ENCODE measurements at places on chromosomes 2 and 18.
A peak's percentile ranks its signal among the peaks of the same experiment; 100 is the strongest.

GRCh38 chr18:50711386-50711785, 108.4 kb downstream of the MRO start:
- H3K36me3 ChIP-seq: no peaks in the 10 kb centered on the region
- H3K27ac ChIP-seq: no peak overlapping the region
- no peak overlapping the region for H3K4me3 ChIP-seq
- H3K27me3 ChIP-seq: no peaks in the 10 kb centered on the region
- peak; percentile 65 for DNase-seq
- H3K4me1 ChIP-seq: no peaks in the 10 kb centered on the region

DNA sequence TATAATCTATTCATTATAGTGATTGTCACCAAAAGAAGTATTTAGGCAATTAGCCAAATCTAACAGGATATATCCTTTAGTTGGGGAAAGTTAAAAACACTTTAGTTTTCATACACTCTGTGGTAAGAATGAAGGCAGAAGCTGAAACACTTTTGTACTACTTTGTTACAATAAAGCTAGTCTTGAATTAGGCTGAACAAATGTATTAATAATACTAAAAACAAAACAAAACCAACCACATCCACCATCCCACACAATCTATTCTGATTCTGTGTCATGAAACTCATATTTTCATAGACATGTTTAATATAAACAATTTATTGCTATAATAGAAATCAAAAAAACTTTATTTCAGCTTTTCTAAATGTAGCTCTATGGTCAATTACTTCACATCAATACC, 508.8 kb downstream of the ZEB2 start:
- DNase-seq: no peak
- H3K27me3 ChIP-seq: no peaks in the 10 kb centered on the region
- no peak overlapping the region for H3K27ac ChIP-seq
- H3K4me3 ChIP-seq: no peak overlapping the region

DNA sequence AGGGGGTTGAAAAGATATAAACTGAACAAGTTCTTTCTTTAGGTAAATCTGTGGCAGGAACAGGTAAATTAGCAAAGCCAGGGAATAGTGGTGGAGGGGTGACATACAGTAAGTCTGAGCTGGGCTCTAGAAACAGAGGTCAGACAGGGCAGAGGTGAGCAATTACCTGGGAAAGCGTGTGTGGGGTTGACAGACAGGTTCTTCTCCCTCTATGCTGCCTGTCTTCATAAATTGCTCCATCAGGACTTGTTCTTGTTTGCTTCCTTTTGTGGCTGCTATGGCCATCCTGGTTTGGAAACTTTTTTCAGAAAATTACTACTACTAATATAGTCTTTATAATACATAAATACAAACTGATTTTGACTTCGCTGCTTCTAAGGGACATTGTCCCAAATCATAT, 3.4 kb upstream of the ANKRD12 start:
- peaks cover 78% of the 10 kb centered on the region for H3K4me1 ChIP-seq
- DNase-seq: no peak
- H3K4me3 ChIP-seq: no peak overlapping the region
- no peaks in the 10 kb centered on the region for H3K27me3 ChIP-seq
- H3K27ac ChIP-seq: peak overlapping the region; percentile 9

DNA sequence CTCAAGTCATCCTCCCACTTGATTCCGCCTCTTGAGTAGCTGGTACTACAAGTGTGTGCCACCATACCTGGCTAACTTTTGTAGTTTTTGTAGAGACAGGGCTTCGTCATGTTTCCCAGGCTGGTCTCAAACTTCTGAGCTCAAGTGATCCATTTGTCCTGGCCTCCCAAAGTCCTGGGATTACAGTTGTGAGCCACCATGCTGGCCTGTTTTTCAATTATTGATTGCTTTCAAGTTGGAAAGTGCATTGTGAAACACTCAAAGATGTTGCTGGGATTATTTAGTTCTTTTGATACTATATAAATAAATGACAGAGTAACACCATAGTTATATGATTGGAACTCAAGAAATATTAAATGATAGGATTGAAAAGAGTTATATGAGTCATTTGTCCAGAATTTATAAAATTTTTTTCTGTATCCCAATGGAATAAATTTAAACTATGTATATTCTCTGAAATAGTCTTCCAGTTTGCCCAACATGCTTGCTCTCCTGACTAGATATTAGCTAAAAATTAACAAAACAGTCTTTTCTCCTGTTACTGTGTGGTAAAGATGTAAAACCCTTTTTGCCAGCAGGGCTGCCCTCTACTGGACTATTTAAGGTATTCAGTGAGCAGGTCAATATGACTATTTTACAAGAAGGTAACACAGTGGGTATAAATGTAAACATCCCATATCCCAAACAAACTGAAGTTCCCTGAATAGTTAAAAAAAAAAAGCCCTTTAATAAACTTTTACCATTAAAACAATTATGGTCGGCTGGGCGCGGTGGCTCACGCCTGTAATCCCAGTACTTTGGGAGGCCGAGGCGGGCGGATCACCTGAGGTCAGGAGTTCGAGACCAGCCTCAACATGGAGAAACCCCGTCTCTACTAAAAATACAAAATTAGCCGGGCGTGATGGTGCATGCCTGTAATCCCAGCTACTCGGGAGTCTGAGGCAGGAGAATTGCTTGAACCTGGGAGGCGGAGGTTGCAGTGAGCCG, 42.7 kb downstream of the ACSL3 start:
- no peak overlapping the region for H3K4me3 ChIP-seq
- no peak for DNase-seq
- no peaks in the 10 kb centered on the region for H3K27me3 ChIP-seq
- H3K27ac ChIP-seq: no peak overlapping the region

DNA sequence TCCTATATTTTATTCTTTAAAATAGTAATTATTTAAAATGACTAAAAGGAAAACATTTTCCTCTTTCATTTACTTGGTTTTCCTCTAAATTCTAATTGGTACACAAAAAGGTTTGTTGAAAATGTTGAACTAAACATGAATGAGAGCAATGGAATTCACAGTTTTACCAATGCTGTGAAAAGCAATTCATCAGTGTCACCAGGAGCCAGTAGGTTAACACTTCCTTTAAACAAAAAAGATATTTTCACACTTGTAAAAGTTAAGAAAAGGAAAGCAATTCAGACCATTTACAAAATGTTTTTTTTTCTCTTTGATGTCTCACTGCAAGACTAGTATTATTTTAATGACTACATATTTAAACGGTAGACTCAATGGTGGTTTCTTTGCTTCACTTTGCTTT, 341.6 kb downstream of the RIT2 start:
- no peak overlapping the region for H3K4me3 ChIP-seq
- no peaks in the 10 kb centered on the region for H3K4me1 ChIP-seq
- H3K36me3 ChIP-seq: no peaks in the 10 kb centered on the region
- H3K27me3 ChIP-seq: no peaks in the 10 kb centered on the region
- DNase-seq: no peak
- no peak overlapping the region for H3K27ac ChIP-seq

DNA sequence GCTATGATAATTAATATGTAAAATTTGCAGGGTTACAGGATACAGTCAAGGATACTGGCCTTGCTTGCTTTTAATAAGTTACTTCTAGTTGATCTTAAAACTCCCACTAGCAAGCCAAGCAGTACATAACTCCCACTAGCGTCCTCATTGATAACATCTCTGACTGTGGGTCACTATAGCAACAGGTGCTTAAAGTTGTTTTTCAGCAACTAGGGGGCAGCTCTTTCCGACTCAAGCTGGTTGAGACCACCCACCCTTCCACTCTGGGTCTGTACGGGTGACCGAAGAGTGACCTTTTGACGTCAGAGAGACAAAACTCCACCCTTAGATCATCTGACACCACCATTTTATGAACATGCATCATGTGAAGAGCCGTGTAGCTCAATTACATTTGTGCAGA, 208.6 kb downstream of the MYO1B start:
- H3K36me3 ChIP-seq: no peaks in the 10 kb centered on the region
- H3K27me3 ChIP-seq: no peaks in the 10 kb centered on the region
- DNase-seq: no peak

GRCh38 chr2:30417253-30417652, 29.8 kb upstream of the LCLAT1 start:
- H3K27ac ChIP-seq: peak overlapping the region; percentile 62
- DNase-seq: no peak
- no peaks in the 10 kb centered on the region for H3K36me3 ChIP-seq

- no peak overlapping the region for H3K4me3 ChIP-seq
- no peaks in the 10 kb centered on the region for H3K36me3 ChIP-seq
- H3K27ac ChIP-seq: no peak overlapping the region
- no peaks in the 10 kb centered on the region for H3K27me3 ChIP-seq
Measured at GRCh38 chr2:33033606-33034081, 86.9 kb downstream of the LTBP1 start.

DNA sequence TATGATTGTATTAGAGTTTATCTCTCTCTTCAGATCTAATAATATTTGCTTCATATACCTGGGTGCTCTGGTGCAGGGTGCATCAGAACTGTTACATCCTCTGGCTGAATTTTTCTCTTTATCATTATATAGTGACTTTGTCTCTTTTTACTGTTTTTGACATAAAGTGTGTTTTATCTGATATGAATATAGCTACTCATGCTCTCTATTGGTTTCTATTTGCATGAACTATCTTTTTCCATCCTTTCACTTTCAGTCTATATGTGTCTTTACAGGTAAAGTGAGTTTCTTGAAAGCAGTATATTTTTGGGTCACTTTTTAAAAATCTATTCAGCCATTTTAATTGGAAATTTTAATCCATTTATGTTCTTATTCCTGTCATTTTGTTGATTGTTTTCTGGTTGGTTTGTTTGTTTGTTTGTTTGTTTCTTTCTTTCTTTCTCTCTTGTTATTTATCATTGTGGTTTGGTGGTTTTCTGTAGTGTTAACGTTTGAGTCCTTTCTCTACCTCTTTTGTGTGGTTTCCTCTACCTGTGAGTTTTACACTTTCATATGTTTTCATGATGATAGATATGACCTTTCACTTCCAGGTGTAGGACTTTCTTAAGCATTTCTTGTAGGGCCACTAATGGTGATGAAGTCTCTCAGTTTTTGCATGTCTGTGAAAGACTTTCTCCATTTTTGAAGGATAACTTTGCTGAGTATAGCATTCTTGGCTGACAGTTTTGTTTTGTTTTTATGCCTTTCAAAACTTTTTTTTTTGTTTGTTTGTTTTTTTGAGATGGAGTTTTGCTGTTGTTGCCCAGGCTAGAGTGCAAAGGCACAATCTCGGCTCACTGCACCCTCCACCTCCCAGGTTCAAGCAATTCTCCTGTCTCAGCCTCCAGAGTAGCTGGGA, 54.9 kb downstream of the CCNT2 start:
- H3K27me3 ChIP-seq: no peaks in the 10 kb centered on the region
- H3K4me1 ChIP-seq: no peaks in the 10 kb centered on the region
- H3K27ac ChIP-seq: no peak overlapping the region
- no peaks in the 10 kb centered on the region for H3K36me3 ChIP-seq
- DNase-seq: no peak
